ENCODE measurements at places on chromosomes 12 and 14.

DNA sequence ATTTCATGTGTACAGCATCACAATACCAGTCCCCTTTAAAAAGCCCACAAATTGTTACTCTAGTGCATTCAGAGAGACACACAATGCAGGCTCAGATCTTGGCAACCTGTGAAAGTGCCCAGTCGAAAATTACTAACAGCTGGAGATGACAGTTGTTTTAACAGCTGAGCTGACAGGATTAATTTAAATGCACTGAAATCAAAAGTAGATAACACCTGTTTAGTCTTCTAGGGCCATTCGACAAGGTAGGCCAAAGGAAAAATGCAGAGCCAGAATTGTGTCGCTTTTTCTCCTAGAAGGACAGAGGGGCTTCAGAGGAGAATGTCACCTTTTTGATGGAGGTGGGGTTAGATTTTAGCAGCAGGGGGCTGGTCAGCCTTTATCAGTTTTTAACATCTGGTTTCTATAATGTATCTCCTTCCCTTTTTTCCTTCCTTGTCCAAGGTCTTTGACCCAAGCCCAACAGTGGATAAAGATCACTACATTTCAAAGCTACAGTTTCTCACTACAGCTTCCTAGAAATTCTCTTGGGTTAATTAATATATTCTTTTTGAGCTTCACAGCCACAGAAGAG, 139.1 kb downstream of the SOX5 start:
- DNase-seq, result no peak

DNA sequence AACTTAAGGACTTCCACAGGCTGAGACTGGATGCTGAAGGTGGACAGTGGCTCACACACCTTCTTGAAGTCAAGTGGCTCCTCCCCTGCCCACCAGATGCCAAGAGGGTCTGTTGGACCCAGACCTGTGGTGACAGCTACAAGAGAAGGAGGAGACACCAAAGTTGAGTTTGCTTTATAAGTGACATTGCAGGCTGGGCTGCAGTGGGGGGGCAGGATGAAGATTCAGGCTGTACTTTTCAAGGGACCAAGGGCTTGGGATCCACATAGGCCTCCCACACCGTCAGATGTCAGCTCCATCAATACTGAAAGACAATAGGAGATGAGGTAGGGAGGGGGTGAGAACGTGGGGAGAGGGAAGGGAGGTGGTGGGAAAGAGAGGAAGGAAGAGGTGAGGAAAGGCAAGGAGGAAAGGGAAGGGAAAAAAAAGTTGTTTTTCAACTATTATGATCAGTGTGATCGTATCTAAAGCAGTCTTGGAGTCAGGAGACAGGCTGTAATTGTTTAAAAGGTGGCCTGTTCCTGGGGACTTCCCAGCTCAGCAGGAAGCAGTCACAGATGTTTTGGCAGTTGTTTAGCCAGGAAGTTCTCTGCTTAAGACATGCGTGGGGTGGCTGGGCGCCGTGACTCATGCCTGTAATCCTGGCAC, 84.1 kb upstream of the RESF1 start:
- DNase-seq, result peak; percentile 21

- no peak for DNase-seq
Observed at GRCh38 chr12:102995372-102995771, 37.9 kb downstream of the ASCL1 start.

DNA sequence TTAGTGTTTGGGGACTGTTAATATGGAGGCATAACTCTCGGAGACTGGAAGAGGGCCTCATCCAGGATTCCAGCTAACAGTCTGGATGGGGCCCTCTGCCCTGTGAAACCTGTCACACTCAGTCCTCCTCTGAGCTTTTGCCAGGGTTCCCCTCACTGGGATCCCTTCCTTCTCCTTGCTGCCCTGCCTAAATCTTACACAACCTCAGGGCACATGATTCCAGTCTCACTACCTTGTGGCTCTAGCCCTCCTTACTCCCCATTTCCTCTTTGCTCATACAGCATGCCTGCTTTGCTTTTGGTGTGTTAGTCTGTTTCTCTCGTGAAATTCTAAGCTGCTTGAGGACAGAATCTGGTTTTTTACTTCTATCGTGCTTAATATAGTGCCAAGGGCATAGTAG, 942 bp upstream of the GSG1 start:
- DNase-seq, result no peak

DNA sequence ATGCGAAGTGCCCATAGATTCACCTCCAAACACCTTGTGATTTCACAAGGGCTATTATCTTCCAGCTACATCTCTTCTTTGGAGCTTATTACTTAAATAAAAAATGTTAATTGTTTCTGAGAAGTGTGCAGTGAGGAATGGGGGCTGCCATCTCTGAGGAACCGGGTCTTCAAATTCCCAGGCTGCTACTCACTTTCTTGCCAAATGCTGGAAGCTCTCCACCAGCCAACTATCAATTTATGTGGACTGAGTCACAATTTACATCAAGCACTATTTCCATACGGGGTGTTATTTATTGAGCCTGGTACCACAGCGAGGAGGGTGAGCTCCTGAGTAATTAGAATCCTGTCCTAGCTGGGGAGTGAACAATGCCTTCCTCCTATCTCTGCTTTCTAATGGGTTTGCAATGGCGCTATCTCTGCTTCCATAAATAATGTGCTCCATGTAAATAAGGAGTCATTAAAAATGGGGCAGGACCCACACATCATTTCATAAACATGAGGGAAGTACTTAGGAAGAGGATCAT, 898.3 kb downstream of the VRK1 start:
- DNase-seq, result no peak

DNA sequence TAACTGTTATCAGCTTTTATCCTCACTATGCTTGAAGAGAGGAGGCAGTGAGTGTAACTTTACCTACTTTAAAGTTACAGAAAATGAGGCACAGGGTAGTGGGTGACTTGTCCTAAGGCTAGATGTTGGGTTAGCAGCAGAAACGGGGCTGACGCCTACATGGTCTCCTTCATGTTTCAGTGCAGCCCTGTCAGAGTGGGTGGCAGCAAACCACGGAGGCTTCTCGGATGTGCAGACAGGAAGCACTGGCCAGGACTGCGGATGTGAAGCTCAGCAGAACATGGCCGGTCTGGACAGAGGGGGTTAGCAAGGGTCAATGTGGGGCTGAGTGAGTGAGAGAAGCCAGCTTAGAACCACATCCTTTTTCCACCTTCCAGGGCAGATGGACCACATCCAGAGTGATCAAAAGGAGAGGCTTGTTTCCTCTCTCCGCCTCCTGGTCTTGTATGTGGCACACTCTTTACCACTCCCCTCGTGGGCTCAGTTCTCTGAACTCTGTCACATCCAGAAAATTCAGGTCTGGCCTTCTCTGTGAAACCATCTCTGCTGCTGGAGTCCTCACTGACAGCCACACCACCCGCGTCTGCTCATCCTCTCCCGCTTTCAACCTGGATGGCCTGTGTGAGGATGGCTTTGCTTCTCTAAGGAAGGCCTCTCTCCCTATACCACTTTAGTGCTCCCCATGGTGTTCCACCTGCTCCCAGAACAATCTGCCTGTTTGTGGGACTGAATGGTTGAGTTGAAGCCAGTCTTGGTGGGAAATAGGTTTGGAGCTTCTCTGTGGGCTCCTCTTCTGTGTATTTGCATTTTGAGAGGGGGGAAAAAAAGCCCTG, 14.1 kb downstream of the SUSD6 start:
- DNase-seq, result peak; percentile 12

DNA sequence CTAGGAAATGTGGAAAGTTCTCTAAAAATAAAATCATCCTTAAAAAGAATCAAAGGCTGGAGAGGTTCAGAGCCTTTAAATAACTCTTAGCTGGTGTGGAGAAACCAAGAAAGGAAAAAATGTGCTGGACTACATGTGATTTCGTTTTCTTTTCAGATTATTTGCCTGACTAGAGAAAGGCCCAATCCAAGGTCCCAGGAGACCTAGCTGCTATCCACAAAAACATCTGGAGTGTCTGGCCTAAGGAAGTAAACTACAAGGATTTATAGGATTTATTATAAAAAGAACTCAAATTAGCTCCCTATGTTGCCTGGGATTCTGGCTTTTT, 774 bp upstream of the TMEM30B start:
- DNase-seq, result no peak

DNA sequence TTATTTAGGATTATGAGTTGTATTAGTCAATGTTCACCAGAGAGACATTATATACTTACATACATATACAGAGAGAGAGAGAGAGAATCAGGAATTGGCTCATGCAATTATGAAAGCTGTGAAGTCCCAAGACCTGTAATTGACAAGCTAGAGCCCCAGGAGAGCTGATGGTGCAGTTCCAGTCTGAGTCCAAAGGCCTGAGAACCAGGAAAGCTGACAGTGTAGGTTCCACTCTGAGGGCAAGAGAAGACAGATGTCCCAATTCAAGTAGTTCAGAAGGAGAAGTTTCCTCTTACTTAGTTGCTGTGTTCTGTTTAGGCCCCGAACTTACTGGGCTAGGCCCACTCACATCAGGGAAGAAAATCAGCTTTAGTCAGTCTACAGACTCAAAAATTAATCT, 76.4 kb upstream of the FICD start:
- DNase-seq, result no peak

DNA sequence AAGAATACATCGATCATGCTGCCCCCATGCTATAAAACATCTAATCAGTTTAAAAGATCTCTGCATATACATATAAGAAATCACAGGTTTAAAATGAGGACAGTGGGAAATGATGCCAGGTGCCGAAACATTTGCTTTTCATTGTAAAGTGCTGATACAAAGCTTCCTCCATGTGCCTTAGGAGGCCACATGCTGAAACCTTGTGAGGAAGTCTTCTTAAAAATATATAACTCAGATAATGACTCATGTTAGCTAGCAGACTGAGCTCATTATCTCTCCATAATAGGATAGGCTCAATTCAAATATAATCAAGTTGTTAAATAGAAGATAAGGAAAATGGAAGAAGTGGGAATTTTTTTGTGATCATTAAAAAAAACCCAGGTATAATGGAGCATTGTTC, 65.9 kb downstream of the RFX4 start:
- no peak for DNase-seq

DNA sequence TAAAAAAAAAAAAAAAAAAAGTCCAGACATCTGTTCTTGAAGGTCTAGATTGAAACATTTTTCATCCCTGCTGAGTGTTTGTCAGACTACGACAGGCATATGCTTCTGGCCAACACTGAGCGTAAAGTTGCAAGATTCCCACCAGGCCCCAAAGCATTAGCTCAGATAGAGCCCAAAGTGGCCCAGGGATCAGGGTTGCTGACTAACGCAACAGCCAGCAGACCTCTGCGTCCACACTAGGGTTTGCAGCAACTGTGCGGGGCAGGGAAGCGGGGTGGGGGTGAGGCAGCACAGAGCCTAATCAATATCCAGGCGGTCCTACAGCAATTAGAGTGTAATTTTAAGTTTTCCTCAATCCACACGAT, 55.7 kb downstream of the SSH1 start:
- DNase-seq, result no peak

DNA sequence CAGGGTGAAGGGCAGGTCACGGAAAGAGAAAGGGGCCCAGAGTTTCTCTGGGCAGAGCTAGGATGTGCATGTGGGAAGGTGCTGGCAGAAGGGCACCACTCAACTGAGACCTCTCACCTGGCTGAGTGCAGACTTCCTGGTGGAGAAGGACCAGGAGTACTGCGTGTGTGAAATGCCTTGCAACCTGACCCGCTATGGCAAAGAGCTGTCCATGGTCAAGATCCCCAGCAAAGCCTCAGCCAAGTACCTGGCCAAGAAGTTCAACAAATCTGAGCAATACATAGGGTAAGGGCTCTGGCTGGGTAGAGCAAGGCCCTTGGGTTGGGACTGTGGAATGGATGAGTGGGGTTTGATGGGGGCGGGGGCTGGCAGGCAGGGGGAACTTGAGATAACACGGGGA, 5.4 kb upstream of the SMARCD1 start:
- no peak for DNase-seq

DNA sequence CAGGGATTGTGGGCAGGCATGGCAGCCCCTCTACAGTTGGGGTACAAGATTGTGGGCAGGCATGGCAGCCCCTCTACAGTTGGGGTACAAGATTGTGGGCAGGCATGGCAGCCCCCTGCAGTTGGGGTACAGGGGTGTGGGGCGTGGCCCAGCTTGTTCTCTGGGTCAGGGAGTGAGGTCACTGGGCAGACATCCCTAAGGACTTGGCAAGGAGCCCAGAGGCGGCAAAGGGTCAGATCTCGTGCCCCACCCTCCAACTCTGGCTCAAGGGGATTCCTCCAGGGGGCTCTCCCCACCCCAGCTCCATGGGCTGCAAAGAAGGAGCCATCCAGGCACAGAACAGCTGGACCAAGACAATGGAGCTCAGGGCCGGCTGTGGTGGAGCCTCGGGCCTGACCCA, 25.8 kb upstream of the NUDT14 start:
- no peak for DNase-seq

GRCh38 chr12:10392394-10392930, 2.6 kb upstream of the KLRK1 start:
- no peak for DNase-seq

- DNase-seq, result no peak
Observed at GRCh38 chr12:117980616-117981015, 11.8 kb upstream of the KSR2 start.

GRCh38 chr14:21267886-21268616, 1.2 kb downstream of the HNRNPC start:
- no peak for DNase-seq

DNA sequence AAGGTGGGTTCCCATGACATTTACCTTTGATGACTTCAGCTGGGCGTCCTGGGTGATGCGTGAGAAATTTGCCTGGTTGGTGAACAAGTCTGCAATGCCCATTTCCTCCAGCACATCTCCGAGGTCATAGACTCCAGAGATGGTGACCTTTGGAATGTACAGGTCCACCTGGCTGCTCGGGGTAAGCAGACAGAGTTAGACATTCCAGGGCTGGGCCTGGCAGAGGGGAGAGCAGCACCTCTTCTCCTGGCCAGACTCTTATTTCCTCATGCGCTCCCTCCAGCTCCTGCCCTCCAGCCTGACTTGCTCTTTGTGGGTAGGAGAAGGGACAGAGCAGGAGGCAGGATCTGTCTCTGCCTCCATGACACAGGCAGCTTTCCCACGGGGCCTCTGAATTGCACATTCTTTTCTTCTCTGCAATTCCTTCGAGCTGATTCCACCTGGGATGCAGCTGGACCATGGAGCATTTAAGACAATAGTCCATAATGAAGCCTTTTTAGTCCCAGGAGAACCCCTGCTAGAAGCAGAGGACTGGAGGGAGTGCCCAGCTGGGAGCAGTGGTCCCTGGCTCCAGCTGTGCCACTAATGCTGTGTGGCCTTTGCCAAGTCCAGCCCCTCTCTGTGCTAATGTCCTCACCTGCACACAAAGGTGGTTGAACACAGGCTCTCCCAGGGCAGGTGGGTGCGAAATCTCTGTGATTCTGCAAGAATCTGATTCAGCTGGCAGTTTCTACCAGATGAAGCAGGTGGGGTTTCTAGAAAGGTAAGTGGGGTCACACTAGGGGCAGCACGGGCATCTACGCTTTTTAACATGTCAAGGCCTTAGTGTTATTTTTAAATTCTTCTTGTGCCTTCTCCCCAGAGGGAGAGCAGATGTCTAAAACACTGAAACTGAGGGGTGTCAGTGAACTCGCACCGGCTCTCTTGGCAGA, 13.2 kb upstream of the SERPINA10 start:
- DNase-seq, result no peak

- DNase-seq, result no peak
Observed at GRCh38 chr14:94571395-94571794, 9.8 kb upstream of the SERPINA5 start.

GRCh38 chr14:106586098-106586704, 1059.8 kb downstream of the TMEM121 start:
- no peak for DNase-seq
